Astrocyte (in vitro differentiated cells and primary cell): ENCODE measurements at places on chromosomes 13 and 19. TPM values are rescaled to one million over a fixed set of nuclear protein-coding genes. Genes with fewer than 3 reads are reported as not detected.

DNA sequence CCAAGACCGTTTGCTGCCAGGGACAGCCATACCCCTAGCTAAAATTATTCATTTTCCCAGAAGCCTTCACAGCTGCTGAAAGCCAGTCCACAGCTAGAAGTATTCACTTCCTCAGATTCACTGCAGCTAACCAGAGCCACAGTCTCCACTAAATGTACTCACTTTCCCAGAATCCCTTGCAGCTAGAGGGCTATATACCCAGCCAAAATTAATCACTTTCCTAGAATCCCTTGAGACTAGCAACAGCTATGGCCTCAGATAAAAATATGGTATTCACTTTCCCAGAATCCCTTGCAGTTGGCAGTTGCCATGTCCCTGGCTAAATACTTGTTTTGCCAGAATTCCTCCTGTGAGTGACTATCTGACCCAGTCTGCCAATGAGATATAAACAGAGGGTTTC lies 13.8 kb upstream of the MEIS3 start:
- H3K36me3 ChIP-seq = no peaks in the 10 kb centered on the region
- no peak for DNase-seq
- H3K4me3 ChIP-seq = no peak overlapping the region
- H3K4me1 ChIP-seq = peaks cover 12% of the 10 kb centered on the region
- peaks cover 10% of the 10 kb centered on the region for H3K27me3 ChIP-seq

DNA sequence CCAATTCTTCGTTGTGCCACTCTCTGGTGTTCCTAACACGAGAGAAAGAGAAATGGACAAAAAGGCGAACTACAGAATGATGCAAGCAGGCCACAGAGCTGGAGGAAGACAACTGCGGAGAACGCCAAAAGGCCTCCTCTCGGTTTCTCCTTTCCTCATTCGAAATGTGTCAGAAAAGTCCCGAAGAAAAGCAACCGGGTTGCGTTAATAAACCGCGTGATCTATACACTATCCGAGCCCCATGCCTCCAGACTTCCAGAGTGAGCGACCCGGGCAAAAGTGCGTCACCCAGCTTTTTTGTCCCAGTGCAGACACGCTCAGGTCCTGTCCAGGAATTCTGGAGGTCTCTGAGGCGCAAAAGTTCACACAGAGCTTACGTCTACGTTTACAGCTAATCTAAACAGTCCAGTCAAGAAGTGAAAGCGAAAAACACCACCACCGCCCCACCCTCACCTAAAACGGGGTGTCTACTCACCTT lies 413 bp downstream of the N4BP2L2 start:
- no peaks in the 10 kb centered on the region for H3K27me3 ChIP-seq
- peak overlapping the region; percentile 97 for H3K4me3 ChIP-seq
- peak; percentile 42 for DNase-seq
- H3K27ac ChIP-seq = peak overlapping the region; percentile 91
- peaks cover 20% of the 10 kb centered on the region for H3K36me3 ChIP-seq

- H3K4me3 ChIP-seq = no peak overlapping the region
- no peak for DNase-seq
- H3K36me3 ChIP-seq = no peaks in the 10 kb centered on the region
- H3K27ac ChIP-seq = no peak overlapping the region
- no peaks in the 10 kb centered on the region for H3K4me1 ChIP-seq
- H3K27me3 ChIP-seq = no peaks in the 10 kb centered on the region
These were observed 95.3 kb upstream of the SLC10A2 start for GRCh38 chr13:103161476-103161875.

- peak overlapping the region; percentile 2 for H3K4me3 ChIP-seq
- H3K4me1 ChIP-seq = peaks cover 27% of the 10 kb centered on the region
- H3K36me3 ChIP-seq = no peaks in the 10 kb centered on the region
- DNase-seq = peak; percentile 36
- H3K27me3 ChIP-seq = no peaks in the 10 kb centered on the region
- H3K27ac ChIP-seq = peak overlapping the region; percentile 7
These were observed 3.2 kb downstream of the ELAVL1 start for GRCh38 chr19:8001995-8002849.

DNA sequence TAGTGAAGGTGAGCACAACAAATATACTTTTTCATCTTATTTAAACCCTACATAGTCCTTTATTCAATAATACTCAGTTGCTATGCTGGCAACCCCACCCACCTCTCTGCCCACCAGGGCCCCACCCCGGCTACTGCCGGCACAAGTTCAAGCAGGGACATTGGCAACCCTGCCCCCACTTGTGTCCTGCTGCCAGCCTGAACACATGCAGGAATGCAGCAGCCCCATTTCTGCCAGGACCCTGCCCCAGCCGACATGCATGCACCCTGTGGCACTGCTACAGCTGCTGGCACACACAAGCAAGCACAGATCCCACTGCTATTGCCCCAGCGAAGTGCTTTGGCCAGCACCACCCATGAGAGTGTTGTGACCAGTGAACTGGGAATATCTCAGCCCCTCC lies 289.8 kb downstream of the COG6 start:
- H3K4me3 ChIP-seq = no peak overlapping the region
- no peaks in the 10 kb centered on the region for H3K4me1 ChIP-seq
- no peaks in the 10 kb centered on the region for H3K36me3 ChIP-seq
- H3K27ac ChIP-seq = no peak overlapping the region
- DNase-seq = no peak

DNA sequence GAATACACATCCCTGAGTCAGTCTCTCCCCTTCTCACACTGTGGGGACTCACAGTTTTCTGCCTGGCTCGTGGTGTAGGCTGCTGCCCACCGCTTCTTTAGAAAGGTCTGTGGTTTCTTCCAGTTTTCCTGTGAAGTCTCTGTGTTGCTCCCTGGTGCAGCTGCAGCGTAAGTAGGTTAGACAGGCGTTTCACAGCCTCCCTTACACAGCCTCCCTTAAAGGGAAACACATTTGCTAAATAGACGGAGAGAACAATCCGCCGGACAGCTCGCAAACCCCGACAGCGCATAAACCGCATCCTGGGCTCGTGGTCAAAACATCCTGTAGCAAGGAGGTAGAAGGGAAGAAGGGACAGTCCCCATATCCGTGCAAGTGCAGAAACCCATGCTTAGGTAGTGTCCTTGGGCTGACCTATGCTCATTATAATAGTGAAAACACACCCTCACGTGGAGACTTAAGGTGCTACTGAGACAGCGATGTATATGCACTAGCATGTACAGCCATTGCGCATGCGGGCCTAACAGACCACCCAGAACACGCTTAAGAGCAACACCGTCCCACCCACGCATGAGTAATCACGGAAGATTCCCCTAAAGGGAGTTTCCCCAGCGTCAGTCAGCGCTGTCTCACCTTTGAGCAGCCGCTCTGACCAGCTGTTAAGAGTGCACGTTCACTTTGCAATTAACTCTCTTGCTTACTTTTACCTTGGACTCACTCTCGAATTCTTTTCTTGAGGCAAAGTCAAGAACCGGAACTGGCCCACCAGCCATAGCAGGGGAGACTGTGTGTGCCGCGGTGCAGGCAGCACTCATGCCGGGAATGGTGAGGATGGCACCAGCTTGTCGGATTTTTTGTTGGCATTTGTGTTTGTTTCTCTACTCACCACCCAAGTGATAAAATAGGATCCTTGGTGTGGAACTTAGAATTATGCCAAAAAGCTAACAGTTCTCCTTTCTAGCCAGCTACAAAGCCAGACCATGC lies 16.6 kb downstream of the SIGLEC8 start:
- H3K27me3 ChIP-seq = no peaks in the 10 kb centered on the region
- DNase-seq = no peak

DNA sequence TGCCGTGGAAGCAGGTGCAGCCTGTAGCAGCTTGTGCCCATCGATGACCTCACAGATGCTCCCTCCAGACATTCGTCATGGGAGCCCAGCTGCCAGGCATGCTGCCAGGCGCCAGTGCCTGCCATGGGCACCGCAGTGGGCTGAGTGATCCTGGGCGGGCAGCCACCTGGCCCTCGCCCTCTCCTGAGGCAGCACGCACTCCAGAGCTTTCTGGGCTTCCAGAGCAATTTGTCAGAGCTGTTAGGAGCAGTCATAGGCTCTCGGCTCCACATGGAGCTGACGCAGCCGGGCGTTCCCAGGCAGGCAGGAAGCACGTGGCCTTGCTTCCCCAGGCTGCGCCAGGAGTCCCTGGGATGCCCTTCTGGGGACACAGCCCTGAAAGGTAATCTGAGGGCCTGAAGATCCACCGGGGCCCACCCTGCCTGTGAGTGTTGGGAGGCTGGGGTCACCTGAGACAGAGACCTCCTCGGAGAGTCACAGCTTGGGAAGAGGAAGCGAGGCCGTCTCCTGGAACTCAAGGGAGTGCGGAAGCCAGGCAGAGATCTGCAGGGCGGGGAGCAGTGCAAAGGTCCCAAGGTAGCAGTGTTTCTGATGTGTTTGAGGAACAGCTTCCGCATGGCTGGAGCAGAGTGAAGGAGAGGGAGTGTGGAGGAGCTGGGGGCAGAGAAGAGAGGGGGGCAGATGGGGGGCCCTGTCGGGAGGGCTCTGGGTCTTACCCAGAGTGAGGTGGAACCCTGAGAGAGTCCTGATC lies 50.6 kb downstream of the DPF1 start:
- peak; percentile 78 for DNase-seq
- H3K36me3 ChIP-seq = peaks cover 4% of the 10 kb centered on the region
- H3K4me3 ChIP-seq = no peak overlapping the region
- peak overlapping the region; percentile 72 for H3K27ac ChIP-seq

DNA sequence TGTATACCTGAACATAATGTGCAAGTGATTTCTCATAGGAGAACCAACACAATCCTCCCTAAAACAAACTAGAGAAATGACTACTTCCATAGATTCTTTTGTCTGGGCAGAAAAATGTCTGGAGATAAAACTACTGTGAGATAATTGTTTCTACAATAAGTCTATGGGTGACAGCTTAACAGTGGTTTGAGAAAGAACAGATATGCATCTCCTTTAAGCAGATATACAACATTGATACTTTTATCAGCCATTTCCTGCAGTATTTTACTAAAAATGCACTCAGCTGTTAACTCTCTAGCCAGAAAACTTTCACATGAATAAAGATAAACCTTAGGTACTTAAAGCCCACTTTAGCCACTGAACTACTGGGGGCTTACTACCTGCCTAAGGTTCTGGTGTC lies 1132.4 kb downstream of the EFNB2 start:
- DNase-seq = peak; percentile 26
- H3K36me3 ChIP-seq = no peaks in the 10 kb centered on the region
- no peaks in the 10 kb centered on the region for H3K27me3 ChIP-seq
- H3K4me3 ChIP-seq = no peak overlapping the region
- H3K4me1 ChIP-seq = no peaks in the 10 kb centered on the region
- H3K27ac ChIP-seq = no peak overlapping the region

GRCh38 chr13:75579529-75579928 lies 29.9 kb downstream of the UCHL3 start:
- DNase-seq = no peak
- H3K27ac ChIP-seq = no peak overlapping the region
- no peaks in the 10 kb centered on the region for H3K27me3 ChIP-seq
- H3K4me1 ChIP-seq = no peaks in the 10 kb centered on the region
- peaks cover 12% of the 10 kb centered on the region for H3K36me3 ChIP-seq

DNA sequence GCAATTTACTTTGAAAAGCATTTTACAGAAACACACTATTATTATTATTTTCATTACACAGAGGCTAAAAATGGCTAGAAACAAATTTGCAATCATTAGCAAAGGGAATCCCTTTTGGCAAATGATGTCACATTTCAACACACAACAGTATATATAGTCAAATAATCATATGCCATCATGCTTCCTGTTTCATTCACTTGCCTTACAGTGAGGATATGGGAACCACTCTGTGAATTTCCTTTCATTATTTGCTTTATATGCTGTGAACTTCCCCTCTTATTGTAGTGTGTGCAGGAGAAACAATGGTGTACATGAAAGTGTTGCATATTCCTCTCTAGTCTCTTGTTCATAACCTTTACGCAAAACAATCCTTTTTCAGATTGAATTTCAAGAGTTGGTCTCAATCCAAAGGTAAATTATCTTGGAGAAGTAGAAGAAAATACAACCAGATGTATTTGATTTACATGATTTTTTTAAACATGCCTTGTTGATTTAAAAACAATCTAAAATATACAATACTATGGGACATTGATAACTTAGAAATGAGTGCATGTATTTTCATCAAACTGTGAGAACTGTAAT lies 657.3 kb downstream of the EFNB2 start:
- no peaks in the 10 kb centered on the region for H3K4me1 ChIP-seq
- H3K36me3 ChIP-seq = no peaks in the 10 kb centered on the region
- H3K4me3 ChIP-seq = no peak overlapping the region
- no peaks in the 10 kb centered on the region for H3K27me3 ChIP-seq
- H3K27ac ChIP-seq = no peak overlapping the region
- DNase-seq = no peak

- no peak overlapping the region for H3K27ac ChIP-seq
- H3K36me3 ChIP-seq = no peaks in the 10 kb centered on the region
- H3K27me3 ChIP-seq = no peaks in the 10 kb centered on the region
- H3K4me3 ChIP-seq = no peak overlapping the region
- DNase-seq = no peak
These were observed 330.1 kb downstream of the UQCRFS1 start for GRCh38 chr19:28882818-28883217.

- H3K4me1 ChIP-seq = peaks cover 3% of the 10 kb centered on the region
- H3K4me3 ChIP-seq = peak overlapping the region; percentile 89
- peak overlapping the region; percentile 91 for H3K27ac ChIP-seq
- H3K27me3 ChIP-seq = no peaks in the 10 kb centered on the region
- no peak for DNase-seq
These were observed 600 bp upstream of the ZNF226 start for GRCh38 chr19:44164327-44164672.

DNA sequence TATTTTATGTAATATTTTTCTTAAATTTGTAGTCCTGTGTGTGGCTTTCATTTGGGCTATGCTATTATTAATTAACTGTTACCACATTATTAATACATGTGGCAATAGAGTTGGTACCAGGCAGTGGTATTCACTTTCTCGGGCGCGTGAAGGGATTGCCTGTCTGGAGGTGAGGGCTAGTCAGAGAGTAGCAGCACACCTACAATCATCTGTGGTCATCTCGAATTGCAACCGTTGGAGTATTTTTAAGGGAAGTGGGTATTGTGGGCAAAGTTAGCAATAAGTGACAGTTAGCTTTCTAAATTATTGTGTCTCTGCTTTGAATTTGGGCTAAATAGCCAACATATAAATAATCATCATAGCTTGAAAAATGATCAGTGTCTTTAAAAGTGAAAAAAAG lies 20.0 kb upstream of the GPR18 start:
- no peaks in the 10 kb centered on the region for H3K27me3 ChIP-seq
- no peak overlapping the region for H3K4me3 ChIP-seq
- no peak for DNase-seq
- H3K36me3 ChIP-seq = no peaks in the 10 kb centered on the region
- H3K4me1 ChIP-seq = peaks cover 6% of the 10 kb centered on the region

- peaks cover 3% of the 10 kb centered on the region for H3K27me3 ChIP-seq
- H3K27ac ChIP-seq = no peak overlapping the region
- H3K36me3 ChIP-seq = no peaks in the 10 kb centered on the region
- no peaks in the 10 kb centered on the region for H3K4me1 ChIP-seq
These were observed 135.8 kb downstream of the SHISA2 start for GRCh38 chr13:25915840-25916518.

GRCh38 chr13:97002581-97002980 lies 8.3 kb upstream of the OXGR1 start:
- no peak overlapping the region for H3K4me3 ChIP-seq
- no peak overlapping the region for H3K27ac ChIP-seq
- H3K4me1 ChIP-seq = peaks cover 23% of the 10 kb centered on the region
- peak; percentile 84 for DNase-seq
- H3K36me3 ChIP-seq = no peaks in the 10 kb centered on the region

GRCh38 chr13:34344816-34345215 lies 526.9 kb downstream of the RFC3 start:
- H3K36me3 ChIP-seq = no peaks in the 10 kb centered on the region
- H3K4me1 ChIP-seq = peaks cover 14% of the 10 kb centered on the region
- DNase-seq = peak; percentile 26
- no peak overlapping the region for H3K27ac ChIP-seq
- no peak overlapping the region for H3K4me3 ChIP-seq

Gene DIRAS1
- 5.9 and 9.3 TPM in 2 replicates for total RNA-seq

Gene ERICH4
- not detected in 2 replicates for total RNA-seq

Gene GJA3
- total RNA-seq = 0.59 and 0.72 TPM in 2 replicates

Gene USHBP1
- total RNA-seq = 0.27 TPM in 1 of 2 replicates, not detected in the other

Gene NFKBIB
- total RNA-seq = 19.3 and 21.7 TPM in 2 replicates

Gene GPR183
- 4.9 and 5.6 TPM in 2 replicates for total RNA-seq

Gene ZNF541
- total RNA-seq = not detected in 2 replicates

Gene INAFM1
- total RNA-seq = 23.6 and 25.7 TPM in 2 replicates
